ENCODE measurements at places on chromosomes 4 and X.

GRCh38 chrX:21975812-21976211 lies 35.3 kb downstream of the SMS start:
- DNase-seq, result no peak

GRCh38 chr4:143189528-143189927 lies 4.8 kb downstream of the USP38 start:
- no peak for DNase-seq

GRCh38 chr4:90099812-90100211 lies 27.4 kb upstream of the CCSER1 start:
- DNase-seq, result no peak

- no peak for DNase-seq
Measured at GRCh38 chr4:149785696-149786431, 29.8 kb downstream of the IQCM start.

DNA sequence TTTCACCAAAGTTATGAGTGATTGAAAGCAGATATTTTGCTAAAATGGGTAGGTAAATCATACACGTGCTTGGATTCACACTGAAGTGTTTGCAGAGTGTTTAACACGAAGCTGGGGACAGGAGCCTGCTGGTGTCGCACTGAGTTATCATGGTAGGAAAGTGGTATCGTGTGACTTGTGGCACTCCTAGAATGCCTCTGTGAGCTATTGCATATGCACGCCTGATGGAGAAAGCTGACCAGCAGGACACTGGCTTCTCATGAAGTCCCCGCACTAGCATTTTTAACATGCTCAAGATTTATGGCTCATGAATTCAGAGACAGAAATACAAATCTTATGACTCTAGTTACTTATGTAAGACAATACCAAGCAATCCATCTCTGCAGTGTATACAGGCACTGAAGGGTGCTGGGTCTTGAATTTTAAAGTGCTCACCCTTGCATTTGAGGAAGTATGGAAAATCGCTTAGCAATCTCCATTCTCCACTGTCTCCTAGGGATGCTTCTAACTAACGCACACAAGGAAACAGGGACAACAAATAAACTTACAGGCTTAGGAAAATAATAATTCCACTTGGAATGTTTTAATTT lies 19.8 kb downstream of the VCX3B start:
- no peak for DNase-seq

GRCh38 chrX:124931241-124931640 lies 388.4 kb upstream of the TEX13C start:
- DNase-seq, result no peak

DNA sequence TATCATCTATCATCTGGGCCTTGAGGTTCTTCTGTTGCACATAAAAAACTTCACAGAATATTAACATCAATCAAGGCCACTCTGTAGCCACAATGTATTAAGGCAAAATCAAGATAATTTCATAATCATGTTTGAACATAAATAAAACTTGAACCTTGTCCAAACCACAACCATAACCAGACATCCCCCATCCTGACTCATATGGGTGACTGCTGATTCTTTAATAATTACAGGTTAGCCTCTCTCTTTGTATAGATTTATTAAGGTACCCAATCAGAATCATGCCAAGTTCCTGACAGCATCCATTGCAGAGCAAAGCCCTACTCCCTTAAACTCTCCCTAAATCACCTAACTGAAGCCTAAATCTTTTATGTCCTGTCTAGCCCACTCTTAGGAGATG lies 16.7 kb upstream of the AREG start:
- DNase-seq, result no peak

- no peak for DNase-seq
Measured at GRCh38 chr4:143241892-143242291, 57.2 kb downstream of the USP38 start.

DNA sequence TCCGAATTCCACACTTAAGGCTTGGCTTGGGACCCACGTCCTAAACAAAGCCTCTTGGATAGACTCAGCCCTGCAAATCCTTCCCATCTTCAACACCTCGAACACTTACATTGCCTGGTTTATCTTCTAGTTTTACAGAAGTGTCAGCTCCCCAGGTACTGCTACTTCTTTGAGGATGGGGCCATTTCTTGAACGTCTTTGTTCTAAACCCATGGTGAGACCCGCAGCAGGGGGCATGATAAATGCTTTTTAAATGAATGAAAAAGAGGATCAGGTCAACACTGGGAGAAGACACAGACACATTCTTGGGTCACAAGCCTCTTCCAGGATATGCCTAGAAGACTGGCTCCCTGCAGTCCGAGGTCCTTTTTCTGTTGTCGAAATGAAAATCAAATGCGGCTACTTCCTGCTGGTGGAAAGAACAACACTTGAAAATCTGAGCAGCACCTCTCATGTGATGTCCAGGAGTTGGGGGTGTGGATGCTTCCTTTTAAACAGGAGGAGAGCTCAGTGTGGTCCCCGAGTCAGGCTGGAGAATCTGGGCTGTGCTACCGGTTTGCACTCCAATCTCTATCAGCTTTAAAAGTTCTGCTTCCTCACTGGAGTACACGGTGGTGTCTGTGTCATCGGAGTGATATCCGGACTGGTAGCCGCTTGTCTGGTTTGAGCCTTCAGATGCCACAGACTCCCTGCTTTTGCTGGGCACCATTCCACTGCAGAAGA lies 45.8 kb downstream of the KDR start:
- no peak for DNase-seq

- no peak for DNase-seq
Measured at GRCh38 chr4:140372751-140373327, 607 bp upstream of the SCOC start.

Measured in activated T-helper 1 cell treated with anti-CD3 and anti-CD28 coated beads, Interleukin-2, amount 50 U/mL, for 16 hours (primary cell).